ENCODE measurements at places on chromosomes 3 and 15.

DNA sequence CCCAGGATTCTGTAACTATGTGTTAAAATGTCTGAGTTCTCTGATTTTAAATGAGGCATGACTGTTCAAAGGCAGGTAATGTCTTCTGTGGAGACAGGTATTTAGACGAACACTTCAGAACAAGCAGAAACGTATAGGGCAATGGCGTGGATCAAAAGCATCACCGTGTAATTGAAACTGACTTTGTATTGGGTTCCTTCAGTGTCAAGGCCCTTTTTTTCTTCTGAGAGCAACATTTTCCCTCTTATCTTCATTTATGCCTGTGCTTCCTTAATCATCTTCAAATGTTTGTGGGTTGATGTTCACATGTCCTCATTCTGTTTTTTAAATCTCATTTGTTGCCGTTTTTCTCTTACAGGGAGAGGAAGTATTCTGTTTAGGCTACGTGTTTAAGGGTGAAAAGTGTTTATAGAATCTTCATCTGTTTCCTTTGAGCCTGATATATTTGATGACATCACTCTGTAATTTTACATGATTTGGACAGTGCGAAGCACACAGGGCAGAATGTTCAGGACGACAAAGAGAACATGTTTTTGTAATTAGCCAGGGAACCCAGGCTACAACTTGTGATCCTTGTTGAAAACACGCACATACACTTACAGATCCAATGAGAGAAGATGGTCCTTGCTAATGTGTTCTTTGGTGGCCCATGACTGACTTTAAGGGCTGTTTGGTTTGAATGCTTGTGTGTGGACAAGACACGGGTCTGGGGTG is 196.0 kb downstream of the LRTM1 start:
- no peak for DNase-seq

- peak; percentile 50 for DNase-seq
These were observed 188.7 kb downstream of the THRB start for GRCh38 chr3:24305795-24306467.

- no peak for DNase-seq
These were observed 60.1 kb downstream of the ATP10A start for GRCh38 chr15:25803036-25803435.

- DNase-seq = no peak
These were observed 516.9 kb upstream of the GOLIM4 start for GRCh38 chr3:168612671-168613070.

GRCh38 chr3:13391308-13391707 is 28.8 kb downstream of the NUP210 start:
- no peak for DNase-seq

DNA sequence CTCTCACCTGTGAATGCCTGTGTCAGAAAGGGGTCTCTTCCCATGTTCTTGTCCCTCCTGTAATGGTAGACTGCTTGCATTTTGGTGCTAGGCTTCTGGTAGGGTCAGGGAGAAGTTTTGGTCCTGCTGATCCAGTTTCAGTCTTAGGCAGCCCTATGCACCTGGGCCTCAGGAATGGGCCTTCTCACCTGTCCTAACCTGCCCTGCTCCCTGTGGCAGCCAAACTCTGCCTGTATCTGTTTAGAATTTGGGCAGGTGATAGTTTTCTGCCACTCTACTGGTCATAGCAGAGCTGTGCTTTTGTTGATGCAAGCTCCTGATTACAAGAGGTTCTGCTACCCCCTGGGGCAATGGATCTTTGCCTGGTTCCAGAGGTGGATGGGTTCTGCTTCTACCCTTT is 118.7 kb downstream of the PLCL2 start:
- no peak for DNase-seq

DNA sequence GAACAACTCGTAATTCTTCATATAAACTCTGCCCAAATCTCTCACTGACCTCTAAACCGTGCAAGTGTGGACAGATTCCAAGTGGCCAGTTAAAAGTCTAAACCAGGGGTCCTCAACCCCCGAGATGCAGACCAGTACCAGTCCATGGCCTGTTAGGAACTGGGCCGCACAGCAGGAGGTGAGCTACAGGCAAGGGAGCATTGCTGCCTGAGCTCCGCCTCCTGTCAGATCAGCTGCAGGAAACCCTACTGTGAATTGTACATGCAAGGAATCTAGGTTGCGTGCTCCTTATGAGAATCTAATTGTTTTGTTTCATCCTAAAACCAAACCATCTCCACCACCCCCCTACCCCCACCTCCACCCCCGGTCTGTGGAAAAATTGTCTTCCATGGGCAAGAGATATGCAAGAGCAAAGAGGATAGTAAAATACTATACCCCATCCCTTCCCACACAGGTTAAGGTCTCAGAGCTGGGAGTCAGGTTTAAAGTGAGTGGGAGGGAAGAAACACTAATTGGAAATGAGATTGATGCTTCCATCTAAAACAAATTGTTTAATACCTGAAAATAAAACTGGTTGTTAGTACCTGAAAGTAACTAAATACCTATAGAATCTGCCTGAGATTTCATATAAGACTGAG is 54.0 kb downstream of the POLQ start:
- no peak for DNase-seq

GRCh38 chr3:116198087-116198486 is 247.2 kb downstream of the LSAMP start:
- DNase-seq = no peak

DNA sequence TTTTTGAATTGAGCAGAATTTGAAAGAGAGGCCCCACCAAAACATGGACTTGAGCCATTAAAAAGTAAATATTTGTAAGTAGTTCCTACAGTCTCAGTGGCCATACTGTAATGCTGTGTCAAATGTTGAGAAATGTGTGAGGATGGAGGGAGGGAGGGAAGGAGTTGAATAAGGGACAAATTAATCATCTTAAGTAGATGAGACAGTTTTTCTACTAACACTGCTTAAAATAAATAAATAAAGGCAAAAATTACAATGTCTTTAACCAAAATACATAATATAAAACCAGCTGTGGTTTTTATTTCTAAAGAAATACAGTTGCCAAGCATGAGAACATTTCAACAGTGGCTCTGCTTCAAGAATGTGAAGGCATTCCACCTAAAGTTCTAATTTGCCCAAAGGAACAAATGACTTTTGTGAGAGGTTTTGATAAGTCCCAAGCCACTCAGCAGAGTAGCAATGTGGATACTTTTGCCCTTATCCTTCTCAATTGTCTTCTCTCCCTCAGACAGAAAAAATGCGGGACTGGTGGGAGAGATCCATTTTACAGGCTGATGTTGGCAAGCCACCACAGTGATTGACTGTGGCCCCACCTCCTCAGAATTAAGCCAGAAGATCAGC is 427.0 kb upstream of the RARB start:
- DNase-seq = no peak

- no peak for DNase-seq
These were observed 625.4 kb upstream of the TBL1XR1 start for GRCh38 chr3:177822681-177823096.

GRCh38 chr3:24229468-24230221 is 265.0 kb downstream of the THRB start:
- no peak for DNase-seq

GRCh38 chr15:94691169-94691568 is 459.8 kb downstream of the MCTP2 start:
- DNase-seq = no peak

DNA sequence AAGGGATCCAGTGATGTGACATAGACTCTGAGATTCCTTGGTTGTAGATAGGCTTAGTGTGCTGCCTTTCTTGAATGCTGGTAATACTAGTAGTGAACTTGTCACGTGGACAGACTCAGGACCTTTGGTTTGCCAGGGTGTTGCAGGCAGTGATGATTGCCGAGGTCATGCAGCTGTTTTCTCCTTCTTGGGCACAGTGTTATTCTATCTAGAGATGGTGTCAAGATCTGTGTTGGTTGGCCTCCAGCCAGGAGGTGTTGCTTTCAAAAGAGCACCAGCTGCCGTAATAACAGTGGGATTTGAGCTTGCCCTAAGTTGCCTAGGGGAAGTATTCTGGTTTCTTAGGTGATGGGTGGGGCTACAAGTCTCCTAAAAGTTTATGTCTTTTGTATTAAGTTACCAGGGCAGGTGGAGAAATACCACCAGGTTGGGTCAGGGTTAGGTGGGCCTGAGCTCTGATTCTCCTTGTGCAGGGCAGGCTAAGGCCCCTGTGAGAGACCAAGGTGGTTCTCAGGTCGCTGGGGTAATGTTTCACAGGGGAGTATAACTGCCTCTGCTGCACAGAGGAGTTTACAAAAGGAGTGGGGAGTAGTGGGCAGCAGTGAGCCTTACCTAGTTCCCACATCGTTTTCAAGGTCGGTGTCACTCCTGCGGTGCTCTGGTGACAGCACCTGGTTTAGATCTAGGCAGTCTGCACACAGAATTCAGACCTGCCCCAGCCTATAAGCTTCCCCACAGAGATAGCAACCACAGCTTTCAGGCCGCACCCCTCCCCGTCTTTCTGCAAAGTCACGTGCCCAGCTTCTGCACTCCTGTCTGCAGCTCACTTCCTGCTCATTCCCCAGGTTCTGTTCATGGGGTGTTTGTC is 350.3 kb downstream of the DOCK3 start:
- DNase-seq = no peak

GRCh38 chr3:21665444-21666100 is 85.4 kb downstream of the ZNF385D start:
- DNase-seq = no peak

GRCh38 chr15:40357246-40357645 is 773 bp upstream of the DISP2 start:
- no peak for DNase-seq

DNA sequence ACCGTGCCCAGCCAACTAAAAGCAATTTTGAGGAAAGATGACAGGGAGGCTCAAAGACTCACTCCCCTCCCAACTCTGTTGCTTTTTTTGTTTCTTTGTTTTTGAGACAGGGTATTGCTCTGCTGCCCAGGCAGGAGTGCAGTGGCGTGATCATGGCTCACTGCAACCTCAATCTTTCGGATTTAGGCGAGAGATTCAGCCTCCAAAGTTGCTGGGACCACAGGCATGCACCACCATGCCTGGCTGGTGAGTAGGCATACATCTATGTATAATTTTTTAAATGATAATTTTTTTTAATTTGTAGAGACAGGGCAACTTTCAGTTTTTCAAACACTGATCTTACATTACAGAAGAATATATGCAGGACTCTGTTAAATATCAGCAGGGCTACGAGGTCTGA is 15.8 kb upstream of the THUMPD3 start:
- DNase-seq = no peak

- no peak for DNase-seq
These were observed 22.9 kb downstream of the GRAMD2A start for GRCh38 chr15:72174551-72175165.

GRCh38 chr3:9909221-9910013 is 6.8 kb downstream of the IL17RE start:
- DNase-seq = no peak

- DNase-seq = no peak
These were observed 23.4 kb downstream of the STAC start for GRCh38 chr3:36403661-36404060.
